ENCODE measurements at places on chromosomes 11 and 22. TPM values are rescaled to one million over a fixed set of nuclear protein-coding genes. Genes with fewer than 3 reads are reported as not detected.

Gene CHADL
- 3.4 TPM for polyA plus RNA-seq

Gene SYCE3
- not detected for polyA plus RNA-seq

Gene SOX10
- polyA plus RNA-seq: 0.49 TPM

Gene MPPED1
- polyA plus RNA-seq: not detected

Gene UBQLNL
- polyA plus RNA-seq: 0.22 TPM

Gene SEPTIN3
- 0.09 TPM for polyA plus RNA-seq

Gene EMID1
- 1.3 TPM for polyA plus RNA-seq

Gene ASRGL1
- polyA plus RNA-seq: 9.0 TPM

Data from adipose tissue (tissue), 3 donors.